ENCODE measurements at places on chromosomes 11 and 22.

DNA sequence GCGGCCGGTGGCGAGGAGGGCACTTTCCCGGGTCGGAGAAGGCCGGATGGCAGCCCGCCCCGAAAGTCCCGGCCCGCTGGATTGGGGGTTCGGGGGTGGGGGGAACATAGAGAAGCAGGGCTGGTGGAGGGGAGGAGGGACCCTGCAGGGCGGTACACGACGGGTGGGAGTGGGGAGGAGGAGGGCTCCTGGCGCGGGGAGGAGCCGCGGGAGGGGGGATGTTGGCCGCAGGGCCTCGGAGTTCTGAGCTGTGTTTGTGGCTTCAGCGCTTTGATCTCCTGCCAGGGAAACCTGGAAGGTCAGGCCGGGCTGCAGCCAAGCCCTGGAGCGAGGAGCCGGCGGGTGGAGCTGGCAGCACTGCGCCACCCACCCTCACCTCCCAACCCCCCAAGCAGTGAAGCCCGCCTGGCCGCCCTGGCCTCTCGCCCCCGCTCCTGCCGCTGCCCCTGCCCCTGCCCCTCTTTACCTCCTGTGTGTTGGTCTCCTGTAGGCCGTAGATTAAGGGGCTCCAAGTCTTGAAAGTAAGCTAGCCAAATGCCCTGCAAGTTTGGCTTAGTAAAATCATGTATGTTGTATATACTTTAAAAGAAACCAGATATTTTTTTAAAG is 30.9 kb downstream of the C22orf31 start:
- DNase-seq = no peak

DNA sequence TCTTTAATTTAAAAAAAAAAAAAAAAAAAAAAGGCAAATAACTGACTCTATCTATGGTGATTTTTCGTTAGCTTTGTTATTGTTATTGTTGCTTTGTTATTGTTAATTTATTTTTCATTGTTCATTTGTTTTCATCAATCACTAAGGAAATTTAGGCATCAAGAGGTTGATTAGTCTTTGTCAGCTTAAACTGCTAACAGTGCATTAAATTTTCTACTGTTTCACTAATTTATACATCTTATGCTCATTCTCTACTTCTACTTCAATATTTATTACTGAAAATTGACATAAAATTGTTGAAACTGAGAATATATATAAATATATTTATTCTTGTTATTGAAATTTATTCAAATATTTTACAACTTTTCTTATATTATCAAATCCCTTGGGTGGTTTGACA is 24.0 kb downstream of the TBCEL start:
- no peak for DNase-seq

- no peak for DNase-seq
Measured at GRCh38 chr11:120462825-120463224, 48.7 kb upstream of the GRIK4 start.

- DNase-seq = no peak
Measured at GRCh38 chr11:130024361-130024760, 21.7 kb upstream of the PRDM10 start.

- DNase-seq = no peak
Measured at GRCh38 chr11:86800076-86800959, at the start of gene PRSS23. PRSS23 (plus strand) TSS chr11:86800542; CDS start chr11:86807644, 7,102 bp downstream.

- no peak for DNase-seq
Measured at GRCh38 chr11:103548838-103549237, 439.6 kb downstream of the DYNC2H1 start.

DNA sequence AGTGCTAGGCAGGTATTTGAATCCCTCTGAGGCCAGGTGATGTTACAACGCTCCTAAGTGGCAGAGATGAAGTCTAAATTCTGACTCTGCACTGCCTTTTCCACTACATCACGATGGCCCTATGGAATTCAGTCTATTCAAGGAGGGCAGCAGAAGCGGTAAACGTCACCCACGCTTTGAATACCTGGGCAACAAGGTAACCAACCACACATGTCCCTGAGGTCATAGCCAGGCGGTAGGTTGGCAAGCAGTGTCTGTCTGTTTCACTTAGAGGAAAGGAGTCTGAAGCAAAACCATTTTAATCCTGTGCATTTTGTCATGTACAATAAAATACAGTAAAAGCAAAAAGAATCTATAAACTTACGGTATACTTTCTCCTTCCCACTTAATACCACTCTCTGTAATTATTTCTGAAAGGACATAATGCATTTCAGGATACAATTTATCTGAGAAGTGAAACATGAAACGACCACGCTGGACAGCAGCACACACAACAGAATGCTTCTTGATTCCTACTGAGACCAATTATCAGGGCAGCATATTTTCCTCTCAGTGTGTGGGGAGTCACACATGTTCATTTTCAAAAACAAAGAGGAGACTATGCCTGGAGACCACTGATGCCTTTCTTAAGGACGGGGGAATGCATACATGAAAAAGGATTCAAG is 51.3 kb downstream of the PRDM10 start:
- DNase-seq = no peak

- no peak for DNase-seq
Measured at GRCh38 chr11:71251761-71252268, 562 bp downstream of the SHANK2 start.

- DNase-seq = no peak
Measured at GRCh38 chr11:5596607-5597201, at the start of gene TRIM6. TRIM6 (plus strand) TSS chr11:5596637; CDS start chr11:5596898, 261 bp downstream.
